Stimulated activated CD8-positive, alpha-beta memory T cell treated with anti-CD3 and anti-CD28 coated beads, Interleukin-7, amount 100 ng/mL, for 4 hours (primary cell): ENCODE measurements at places on chromosomes 12 and 14.

GRCh38 chr12:32596030-32596429 lies 83.1 kb upstream of the DNM1L start:
- DNase-seq, result no peak

DNA sequence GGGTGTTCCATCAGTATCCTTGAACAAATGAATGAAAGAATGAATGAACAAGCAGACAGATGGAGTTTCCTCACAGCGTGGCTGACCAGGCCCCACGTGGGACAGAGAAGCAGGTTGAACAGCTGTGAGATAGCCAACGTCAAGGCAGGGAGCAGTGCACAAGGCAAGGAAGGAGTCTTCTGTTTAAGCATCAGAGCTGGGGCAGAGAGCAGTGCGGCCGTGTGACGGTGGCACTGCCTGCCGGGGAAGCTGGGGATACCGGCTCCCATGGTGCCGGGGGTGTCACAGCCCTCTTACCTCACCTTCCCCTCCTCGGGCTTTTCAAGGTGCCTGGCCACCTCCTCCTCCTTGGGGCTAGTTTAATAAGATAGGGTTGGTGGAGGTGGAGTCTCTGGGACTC lies 73.2 kb upstream of the GPATCH2L start:
- no peak for DNase-seq

GRCh38 chr12:112837629-112838197 lies 46.2 kb downstream of the RPH3A start:
- DNase-seq, result no peak

- DNase-seq, result no peak
Observed at GRCh38 chr14:72480464-72481243, 413.2 kb downstream of the DPF3 start.
